ENCODE measurements at places on chromosomes 2 and 18.

- no peak for DNase-seq
These were observed 211.8 kb downstream of the LRRTM4 start for GRCh38 chr2:77310416-77310815.

GRCh38 chr18:36207303-36207702 lies 20.0 kb downstream of the MOCOS start:
- no peak for DNase-seq

GRCh38 chr2:60415814-60416213 lies 137.6 kb downstream of the BCL11A start:
- DNase-seq = no peak

- DNase-seq = no peak
These were observed 721 bp downstream of the ADAM17 start for GRCh38 chr2:9554921-9555296.
